ENCODE measurements at places on chromosomes 7 and 10.

DNA sequence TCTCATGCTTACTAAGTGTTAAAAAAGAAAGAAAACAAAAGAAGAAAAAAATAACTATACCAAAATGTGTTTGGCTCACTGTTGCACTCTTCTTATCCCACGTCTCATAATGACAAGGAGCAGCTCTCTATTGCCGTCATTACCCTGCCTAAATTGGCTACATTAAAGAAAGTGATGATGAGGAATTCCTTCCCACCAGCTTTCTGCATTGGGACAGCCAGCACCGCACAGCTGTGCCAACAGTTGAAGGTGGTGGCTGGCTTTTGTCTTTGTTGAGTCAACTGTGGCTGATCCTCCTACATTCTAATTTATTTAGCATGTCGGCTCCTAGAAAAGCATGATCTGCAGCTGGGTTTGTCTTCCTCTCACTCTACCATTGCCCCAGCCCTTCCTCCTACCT, 751.8 kb downstream of the KCNMA1 start:
- no peak for DNase-seq

GRCh38 chr10:12665501-12665900, 316.2 kb downstream of the CAMK1D start:
- no peak for DNase-seq

DNA sequence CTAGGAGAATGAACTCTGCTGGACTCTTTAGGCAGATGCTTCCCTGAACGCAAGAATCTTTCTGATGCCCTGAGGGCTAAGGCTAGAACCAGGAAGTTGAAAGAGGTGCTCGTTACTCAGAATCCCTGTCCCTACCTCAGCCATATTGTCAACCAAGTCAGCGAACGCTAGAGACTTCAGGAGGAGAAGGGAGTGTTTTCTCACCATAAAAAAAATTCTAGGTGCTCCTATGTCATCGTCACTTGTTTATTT, 359.4 kb downstream of the PRPF18 start:
- DNase-seq: no peak

GRCh38 chr7:82442492-82443035, 1.0 kb downstream of the CACNA2D1 start:
- no peak for DNase-seq

DNA sequence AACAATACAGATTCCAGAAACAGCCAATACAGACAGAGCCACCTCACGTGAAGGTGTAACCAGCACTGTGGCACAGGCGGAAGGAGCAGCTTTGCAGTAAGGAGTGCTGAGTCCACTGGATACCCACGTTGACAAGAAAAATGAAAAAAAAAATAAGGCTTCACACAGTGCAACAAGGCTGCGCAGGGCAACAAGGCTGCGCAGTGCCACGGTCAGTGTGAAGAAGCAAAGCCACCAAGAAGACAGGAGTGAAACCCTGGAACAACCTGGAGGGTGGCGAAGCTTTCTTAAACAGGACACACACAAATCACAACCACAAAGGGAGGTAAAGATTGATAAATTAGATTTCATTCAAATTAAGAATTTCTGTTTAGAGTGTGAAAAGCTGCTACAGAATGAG, 204.0 kb downstream of the MAD1L1 start:
- DNase-seq: no peak

- DNase-seq: no peak
Measured at GRCh38 chr7:113548137-113548536, 370.7 kb downstream of the PPP1R3A start.

- DNase-seq: no peak
Measured at GRCh38 chr10:98318861-98319260, 50.9 kb upstream of the LOXL4 start.

GRCh38 chr10:61391281-61391680, 61.9 kb downstream of the TMEM26 start:
- DNase-seq: no peak

DNA sequence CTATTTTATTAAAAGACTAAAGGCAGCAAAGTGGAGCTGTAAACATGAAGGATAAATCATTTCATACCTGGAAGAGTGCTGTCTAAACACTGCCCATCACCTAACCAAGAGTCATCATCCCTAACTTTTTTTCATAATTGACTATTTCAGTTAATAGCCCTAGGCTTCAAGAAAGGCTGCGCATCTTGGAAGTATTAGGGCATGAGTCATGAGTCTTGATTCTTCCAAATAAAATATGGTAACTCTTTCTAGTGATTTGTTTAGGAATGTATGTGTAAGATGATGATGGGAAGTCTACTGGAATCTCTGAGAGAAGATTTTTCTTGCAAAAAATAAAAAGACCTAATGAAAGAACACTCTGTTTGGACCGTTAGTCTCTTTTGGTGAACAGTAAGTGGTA, 207.7 kb upstream of the AHR start:
- DNase-seq: no peak

GRCh38 chr7:18191341-18191740, 163.7 kb upstream of the PRPS1L1 start:
- DNase-seq: no peak

- no peak for DNase-seq
Measured at GRCh38 chr7:33061282-33061937, 1.2 kb downstream of the NT5C3A start.

- DNase-seq: no peak
Measured at GRCh38 chr7:44945479-44945878, 33.3 kb downstream of the MYO1G start.

DNA sequence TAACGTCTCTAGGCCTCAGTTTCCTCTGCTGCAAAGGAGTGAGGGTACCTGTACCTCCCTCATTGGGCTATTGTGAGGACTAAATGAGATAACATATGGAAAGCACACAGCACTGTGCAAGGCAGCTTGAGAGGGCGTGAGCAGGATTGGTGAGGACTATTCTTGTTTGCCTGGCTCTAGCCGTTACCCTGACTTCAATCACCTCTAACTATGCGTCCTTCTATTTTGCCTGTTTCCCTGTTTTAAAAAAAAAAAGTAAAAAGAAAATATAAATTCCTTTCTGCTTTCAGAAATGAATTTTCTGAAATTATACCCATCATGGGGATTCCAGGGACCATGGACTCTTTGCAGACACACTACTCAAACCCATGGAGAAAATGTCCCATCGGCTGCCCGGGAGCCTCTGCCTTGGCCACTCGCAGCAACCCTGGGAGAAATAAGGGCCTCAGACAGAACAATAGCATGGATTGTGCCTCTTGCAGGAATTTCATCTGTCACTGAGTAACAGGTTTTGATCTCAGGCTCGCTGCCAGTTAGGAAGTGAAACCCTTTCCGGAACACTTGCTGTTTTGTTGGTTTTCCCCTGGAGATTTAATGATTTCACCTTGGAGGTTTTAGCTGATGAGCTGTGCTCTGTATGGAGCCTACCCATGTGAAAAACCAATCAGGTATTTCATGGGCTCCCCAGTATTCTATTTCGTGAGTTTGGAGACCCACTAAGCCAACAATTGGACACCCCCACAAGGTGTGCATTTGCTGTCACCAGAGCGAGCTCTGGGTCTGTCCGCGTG, 55.6 kb downstream of the STEAP1B start:
- DNase-seq: no peak

GRCh38 chr10:92598321-92598720, 5.4 kb downstream of the KIF11 start:
- no peak for DNase-seq

DNA sequence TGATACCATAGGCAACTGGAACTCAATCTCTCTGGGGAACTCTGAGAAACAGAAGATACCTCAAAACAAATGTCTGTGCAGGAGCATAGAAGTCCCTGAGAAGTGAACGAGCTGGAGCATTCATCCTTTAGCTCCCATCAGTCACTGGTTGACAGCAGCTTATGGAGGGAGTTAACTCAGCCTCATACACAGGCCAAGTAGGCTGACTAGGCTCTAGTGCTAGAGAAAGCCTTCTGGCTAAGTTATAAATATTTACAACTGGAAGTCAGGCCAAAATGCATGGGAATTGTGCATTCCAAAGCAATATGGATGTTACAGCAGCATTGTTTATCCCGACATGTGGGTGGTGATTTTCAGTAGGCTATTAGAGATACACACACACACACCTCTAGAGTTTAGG, 66.5 kb downstream of the ANK3 start:
- no peak for DNase-seq

- DNase-seq: peak; percentile 35
Measured at GRCh38 chr7:108270385-108271015, 140.3 kb upstream of the LAMB4 start.
